Cardiac muscle cell (in vitro differentiated cells and primary cell): ENCODE measurements at places on chromosomes 4 and X. TPM values are rescaled to one million over a fixed set of nuclear protein-coding genes. Genes with fewer than 3 reads are reported as not detected.

CT55 gene
- not detected in 2 replicates for total RNA-seq

PNMA6F gene
- not detected in 2 replicates for total RNA-seq

FABP2 gene
- total RNA-seq, result 5.5 and 6.0 TPM in 2 replicates

HSFX3 gene
- total RNA-seq, result not detected in 2 replicates

DNA sequence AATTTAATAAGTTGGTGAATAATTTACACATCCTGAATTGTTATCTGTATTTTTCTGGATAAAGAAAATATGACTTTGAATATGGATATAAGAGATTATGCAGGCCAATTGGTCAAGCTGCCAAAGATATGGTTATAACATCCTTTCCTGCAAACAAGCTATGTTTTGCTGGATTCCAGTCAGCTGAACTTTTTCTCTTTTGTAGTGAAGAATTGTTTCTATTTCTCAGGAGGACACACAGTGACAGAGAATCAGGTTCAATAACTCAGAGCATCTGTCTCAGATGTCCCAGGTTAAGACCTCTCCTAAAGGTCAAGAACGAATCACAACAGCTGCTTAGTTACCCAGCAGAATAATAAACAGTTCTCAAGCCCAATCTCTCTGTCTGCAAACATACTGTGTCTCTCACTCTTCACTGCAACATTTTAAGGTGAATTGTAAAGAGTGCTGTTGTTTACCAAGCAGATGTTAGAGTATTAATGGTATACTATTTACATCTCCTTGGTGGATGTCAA is 189.5 kb upstream of the ANKRD50 start:
- no peak for DNase-seq

GRCh38 chr4:184583738-184584502 is 65.3 kb downstream of the CASP3 start:
- no peak for DNase-seq

- DNase-seq, result no peak
These were observed 194.0 kb upstream of the CASK start for GRCh38 chrX:42117318-42117717.

DNA sequence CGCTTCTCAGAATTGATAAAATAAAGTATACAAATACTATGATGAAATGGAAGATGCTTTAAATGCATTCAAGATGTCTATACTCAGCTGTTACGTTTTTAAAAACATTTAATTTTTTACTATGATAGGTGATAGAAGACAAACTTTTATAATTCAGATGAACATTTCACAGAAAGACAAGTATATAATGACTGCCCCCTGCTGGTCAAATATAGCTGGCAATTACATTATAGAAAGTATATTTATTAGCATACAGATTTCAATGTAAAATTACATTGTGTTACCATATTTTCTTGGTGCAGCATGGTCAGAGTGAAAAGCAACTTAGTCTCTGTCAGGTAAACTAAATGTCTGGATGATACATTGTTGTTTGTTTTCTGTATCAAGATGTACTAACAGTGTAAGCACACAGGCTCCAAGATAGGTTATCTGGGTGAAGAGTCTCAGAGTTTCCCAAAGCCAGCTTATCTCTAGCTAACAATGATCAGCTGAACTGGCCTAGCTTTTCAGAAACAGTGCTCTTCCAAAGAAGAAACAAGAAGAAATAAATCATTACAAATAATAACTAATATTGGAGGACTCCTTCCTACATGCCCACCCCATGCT is 54.1 kb downstream of the SRPX start:
- peak; percentile 47 for DNase-seq

DNA sequence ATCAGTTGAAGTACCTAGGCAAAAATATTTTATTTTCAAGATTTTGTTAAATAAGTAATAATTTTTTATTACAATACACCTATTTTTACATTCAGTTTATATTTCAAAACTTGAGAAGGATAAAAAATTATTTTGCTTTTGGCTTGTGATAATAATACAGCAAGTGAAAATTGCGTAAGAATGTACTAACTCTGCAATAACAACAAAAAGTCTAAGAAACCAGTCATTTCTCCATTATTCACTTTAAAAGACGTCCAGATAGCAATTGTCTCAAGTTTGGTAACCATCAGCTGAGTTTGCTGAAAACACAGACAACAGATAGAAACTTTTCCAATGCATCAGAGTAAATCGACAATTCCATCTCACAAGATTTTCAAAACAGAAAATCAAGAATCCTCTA is 12.1 kb downstream of the CXCL8 start:
- no peak for DNase-seq

- peak; percentile 30 for DNase-seq
These were observed 405.6 kb downstream of the FAM47A start for GRCh38 chrX:33726281-33727160.

DNA sequence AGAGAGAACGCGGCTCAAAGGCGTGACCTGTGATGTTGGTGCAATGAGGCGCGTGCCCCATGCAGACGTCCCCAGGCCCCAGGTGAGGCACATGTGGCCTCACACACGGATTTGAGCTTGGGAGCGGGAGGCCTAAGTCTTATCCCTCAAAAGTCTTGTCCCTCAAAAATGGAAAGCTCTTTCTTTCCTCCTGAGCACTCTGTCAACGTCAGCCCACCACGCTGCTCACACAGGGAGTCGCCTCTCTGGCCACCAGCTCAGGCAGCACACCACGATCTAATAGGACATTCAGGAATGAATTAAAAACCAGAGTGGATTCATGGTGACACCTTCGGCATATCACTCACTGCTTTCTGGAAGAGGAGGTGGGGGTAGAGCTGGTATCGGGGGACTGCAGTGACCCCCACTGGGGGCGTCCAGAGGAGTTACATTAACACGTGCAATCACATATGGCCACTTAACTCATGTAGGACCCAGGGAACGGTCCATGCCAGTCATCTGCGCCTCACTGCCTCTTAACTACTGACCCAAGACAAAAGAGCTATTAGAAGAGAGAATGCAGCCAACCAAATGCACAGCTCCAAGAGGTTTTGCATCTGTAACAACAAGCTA is 21.9 kb upstream of the CYP4V2 start:
- DNase-seq, result no peak

DNA sequence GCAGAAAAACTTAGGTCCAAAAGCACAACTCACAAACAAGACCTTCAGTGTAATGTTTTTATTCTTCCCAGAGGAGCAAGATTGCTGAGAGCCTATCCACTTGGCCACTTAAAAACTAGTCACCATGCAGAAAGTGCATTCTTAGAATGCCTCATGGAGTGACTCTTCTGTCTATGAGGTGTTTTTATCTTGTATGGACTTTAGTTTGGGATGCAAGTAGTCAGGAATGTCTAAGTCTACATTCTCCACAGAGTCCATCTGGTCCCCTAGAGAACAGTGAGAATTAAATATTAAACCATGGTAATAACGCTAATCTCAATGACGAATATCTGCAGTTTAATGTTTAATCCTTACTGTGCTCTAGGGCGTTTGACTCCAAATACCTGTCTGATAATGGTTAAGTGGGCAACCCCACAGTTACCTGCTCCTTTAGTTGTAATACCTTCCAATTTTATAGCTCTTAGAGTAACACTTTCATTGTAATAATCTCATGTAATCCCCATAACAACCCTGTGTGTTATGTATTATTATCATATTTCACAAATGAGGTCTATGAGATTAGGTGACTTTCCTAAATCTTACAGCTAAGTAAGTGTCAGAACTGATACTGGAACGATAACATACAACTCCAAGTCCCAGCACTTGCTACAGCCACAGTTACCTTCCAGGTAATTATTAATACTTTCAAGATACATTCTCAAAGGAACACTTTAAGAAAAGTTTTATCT is 235.6 kb upstream of the JADE1 start:
- peak; percentile 74 for DNase-seq

GRCh38 chr4:140533951-140534480 is 10.0 kb downstream of the ELMOD2 start:
- no peak for DNase-seq

GRCh38 chr4:85688055-85688740 is 213.2 kb downstream of the ARHGAP24 start:
- DNase-seq, result no peak

DNA sequence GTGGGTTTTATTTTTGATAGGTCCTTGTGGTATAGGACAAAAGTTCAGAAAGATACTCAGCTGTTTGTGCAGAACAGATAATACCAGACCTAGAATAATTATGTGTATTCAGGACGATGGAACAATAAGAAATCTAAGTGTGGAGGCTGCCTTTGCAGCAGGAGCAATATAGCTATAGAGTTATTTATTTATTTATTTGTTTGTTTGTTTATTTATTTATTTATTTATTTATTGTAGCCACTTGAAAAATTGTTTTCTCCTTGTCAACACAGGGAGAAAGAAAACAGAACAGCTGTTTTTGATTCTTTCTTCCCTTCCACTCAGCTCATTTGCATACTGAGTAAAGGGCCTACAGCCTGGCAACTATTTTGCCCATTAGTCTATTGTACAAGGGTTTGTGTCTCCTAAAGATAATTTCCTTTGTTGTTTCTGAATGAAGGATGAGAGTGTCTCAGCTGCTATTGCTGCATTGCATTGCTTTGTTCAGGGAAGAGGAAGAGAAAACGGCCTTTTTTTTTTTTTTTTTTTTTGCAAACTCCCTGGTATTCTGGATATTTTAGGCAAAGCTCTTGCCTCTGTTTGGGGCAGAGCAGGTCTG is 56.0 kb upstream of the ESX1 start:
- no peak for DNase-seq

DNA sequence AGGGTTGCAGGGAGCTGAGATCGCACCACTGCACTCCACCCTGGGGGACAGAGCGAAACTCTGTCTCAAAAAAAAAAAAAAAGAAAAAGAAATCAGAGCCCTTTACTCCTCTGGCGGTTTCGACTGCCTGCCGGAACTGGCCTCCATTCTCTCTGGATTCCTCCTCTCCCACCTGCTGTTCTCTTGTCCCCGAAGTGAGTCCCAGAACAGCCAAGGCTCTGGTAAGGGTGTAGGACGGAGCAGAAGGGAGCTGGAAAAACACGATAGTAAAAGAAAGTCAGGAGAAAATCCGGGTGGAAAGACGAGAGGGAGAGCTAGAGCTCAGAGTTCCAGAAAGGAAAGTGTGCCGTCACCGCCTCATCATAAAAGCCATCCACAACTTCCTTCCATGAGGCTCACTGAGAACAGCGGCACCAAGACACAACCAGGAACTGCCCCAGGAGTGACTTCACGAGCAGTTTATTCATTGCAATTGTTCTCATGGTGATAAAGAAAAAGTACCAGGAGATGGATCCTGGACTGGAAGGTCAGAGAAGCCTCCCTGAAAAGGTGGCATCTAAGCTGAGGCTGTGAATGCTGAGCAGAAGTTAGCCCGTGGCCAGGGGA is 12.3 kb downstream of the TLR3 start:
- no peak for DNase-seq
